ENCODE measurements at places on chromosomes 13 and 19.

GRCh38 chr19:49106648-49107135 lies 7.5 kb upstream of the LIN7B start:
- DNase-seq, result peak; percentile 69

- DNase-seq, result no peak
These were observed 9.9 kb upstream of the ACP7 start for GRCh38 chr19:39074205-39074692.

- DNase-seq, result no peak
These were observed 183.4 kb downstream of the RBM26 start for GRCh38 chr13:79222427-79223205.

GRCh38 chr19:30378701-30379100 lies 6.5 kb downstream of the ZNF536 start:
- no peak for DNase-seq

GRCh38 chr13:91405240-91405639 lies 6.8 kb downstream of the GPC5 start:
- peak; percentile 59 for DNase-seq

GRCh38 chr13:108948251-108948671 lies 318.9 kb downstream of the MYO16 start:
- DNase-seq, result no peak

DNA sequence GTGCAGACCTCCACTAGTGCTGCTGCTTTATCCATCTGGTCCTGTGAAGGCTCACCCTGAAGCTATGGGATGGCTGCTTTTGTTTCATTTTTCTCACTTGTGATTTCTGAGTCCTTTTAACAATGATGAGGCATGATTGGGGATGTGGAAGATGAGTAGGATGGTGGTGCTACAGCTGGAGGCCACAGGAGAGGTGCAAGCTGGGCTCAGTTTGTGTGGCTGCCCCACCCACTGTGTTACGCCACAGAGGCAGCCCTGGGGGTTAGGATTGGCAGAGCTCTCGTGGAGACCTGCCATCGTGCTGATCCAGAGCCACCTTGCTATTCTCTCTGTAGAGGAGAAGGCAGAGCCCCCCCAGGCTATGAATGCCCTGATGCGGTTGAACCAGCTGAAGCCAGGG lies 19.6 kb upstream of the QTRT1 start:
- no peak for DNase-seq

DNA sequence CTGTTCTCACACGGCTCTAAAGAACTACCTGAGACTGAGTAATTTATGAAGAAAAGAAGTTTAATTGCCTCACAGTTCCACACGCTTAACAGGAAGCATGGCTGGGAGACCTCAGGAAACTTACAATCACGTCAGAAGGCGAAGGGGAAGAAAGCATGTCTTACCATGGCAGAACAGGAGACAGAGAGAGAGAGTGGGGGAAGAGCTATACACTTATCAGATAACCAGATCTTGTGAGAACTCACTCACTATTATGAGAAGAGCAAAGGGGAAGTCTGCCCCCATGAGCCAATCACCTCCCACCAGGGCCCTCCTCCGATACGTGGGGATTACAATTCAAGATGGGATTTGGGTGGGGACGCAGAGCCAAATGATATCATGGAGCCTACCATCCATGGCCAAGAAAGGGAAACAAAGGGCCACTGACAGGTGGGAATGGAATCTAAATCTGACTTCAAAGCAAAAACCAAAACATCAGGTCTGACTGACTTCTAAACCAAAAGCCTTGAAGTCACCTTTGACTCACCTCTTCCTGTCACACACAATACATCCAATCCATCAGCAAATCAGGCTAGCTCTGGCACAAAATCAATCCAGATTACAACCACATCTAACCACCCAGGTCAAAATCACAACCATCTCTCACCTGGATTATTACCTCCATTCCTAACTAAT lies 189.7 kb downstream of the ENOX1 start:
- DNase-seq, result no peak

GRCh38 chr19:35720648-35721047 lies 2.8 kb downstream of the KMT2B start:
- no peak for DNase-seq

DNA sequence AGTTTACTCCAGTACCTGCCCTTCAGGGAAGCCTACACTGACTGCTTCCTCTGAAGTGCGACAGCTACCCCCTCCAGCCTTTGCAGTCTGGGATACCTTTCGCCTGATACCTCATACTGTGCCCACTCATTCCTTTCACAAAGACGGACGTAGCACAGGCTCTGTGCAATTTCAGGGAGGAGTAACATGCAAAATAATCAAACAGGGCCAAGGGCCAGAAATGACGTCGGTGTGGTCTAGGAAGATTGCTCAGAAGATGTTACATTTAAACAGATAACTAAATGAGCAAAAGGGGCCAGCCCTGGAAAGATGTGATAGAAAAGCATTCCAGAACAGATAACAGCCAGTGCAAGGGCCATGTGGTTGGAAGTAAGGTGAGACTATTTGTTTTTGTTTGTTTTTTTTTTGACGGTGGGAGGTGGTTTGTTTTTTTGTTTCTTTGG lies 6.6 kb upstream of the DDX39A start:
- no peak for DNase-seq

DNA sequence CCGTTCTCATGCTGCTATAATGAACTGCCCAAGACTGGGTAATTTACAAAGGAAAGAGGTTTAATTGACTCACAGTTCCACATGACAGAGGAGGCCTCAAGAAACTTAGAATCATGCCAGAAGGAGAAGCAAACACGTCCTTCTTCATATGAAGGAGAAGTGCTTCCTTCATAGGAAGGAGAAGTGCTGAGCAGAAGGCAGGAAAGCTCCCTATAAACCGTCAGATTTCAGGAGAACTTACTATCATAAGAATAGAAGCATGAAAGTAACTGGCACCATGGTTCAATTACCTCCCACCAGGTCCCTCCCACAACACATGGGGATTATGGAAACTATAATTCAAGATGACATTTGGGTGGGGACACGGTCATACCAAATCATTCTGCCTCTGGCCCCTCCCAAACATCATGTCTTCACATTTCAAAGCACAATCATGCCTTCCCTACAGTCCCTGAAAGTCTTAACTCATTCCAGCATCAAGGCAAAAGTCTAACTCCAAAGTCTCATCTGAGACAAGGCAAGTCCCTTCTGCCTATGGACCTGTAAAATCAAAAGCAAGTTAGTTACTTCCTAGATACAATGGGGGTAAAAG lies 10.6 kb downstream of the ACOD1 start:
- DNase-seq, result no peak

GRCh38 chr13:65111223-65111622 lies 2118.9 kb downstream of the PCDH9 start:
- no peak for DNase-seq

GRCh38 chr19:30336290-30336689 lies 35.9 kb upstream of the ZNF536 start:
- no peak for DNase-seq

DNA sequence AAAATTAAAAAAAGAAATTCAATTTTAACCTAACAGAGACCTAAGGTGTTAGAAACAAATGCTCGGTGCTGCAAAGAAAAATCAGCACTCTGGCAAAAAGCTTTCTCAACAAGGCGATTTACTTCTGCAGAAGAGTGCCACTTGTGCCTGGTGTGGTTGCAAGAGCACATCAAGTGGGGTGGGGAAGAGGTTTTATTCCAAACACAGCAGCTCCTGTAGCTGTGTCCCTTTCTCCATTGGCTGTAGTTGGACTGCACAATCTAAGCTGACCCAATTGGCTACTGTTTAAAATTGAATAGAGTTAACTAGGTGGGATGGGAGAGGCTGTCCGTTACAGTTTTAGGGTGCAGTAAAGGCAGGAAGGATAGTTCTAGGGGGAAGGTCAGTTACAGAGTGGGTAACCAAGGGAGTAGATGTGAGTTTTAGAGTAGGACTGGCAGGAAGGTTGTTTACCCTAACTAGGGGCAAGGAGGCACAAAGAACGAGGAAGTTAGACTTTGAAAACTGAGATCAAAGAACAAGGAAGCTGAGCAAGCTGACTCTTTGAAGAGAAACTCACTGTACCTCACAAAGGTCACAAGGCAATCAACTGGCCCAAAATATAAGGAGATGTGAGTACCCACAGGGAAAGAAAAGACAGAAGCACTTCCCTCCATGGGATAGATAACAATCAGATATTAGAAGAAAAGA lies 145.7 kb downstream of the LIG4 start:
- DNase-seq, result no peak

GRCh38 chr13:114143806-114144605 lies 11.6 kb upstream of the RASA3 start:
- peak; percentile 85 for DNase-seq

GRCh38 chr13:57725480-57725879 lies 93.9 kb downstream of the PCDH17 start:
- DNase-seq, result no peak

DNA sequence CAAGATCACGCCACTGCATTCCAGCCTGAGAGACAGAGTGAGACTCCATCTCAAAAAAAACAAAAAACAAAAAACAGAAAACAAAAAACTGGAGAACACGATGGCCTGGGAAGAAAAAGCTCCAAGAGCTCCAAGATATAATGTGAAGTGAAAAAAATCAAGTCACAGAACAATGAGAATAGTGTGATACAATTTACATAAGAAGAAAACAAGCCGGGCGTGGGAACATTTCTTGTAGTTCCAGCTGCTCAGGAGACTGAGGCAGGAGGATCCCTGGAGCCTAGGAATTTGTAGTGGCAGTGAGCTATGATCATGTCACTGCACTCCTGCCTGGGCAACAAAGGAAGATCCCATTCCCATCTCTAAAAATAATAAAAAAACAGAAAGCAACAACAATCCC lies 8.5 kb upstream of the LMTK3 start:
- DNase-seq, result no peak

DNA sequence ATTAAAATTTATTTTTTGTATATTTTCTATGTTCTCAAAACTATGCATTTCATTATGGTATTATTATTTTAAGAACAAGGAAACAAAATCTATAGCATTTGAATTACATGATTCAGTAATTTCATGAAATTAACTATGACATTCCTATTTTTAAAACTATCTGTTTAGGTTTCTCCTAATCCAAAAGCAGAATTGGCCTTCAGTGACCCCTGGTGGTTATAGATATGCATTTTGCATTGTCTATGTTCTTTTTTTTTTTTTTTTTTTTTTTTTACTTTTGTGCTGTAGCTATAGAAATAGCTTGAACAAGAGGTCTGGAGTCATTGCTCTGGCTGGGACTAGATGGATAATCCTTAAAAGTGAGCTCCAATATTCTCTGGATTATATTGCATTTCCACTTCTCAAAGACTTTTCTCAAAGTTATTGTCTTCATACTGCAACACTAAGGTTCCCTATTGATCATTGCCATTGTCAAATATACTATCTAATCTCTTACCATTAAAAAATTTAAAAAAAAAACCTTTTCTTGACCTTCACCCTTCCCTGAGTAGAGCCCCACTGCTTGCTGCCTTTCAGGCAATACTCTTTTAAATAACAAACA lies 15.9 kb upstream of the DNAJC3 start:
- DNase-seq, result peak; percentile 52

GRCh38 chr13:27534981-27535380 lies 84.6 kb upstream of the MTIF3 start:
- no peak for DNase-seq

DNA sequence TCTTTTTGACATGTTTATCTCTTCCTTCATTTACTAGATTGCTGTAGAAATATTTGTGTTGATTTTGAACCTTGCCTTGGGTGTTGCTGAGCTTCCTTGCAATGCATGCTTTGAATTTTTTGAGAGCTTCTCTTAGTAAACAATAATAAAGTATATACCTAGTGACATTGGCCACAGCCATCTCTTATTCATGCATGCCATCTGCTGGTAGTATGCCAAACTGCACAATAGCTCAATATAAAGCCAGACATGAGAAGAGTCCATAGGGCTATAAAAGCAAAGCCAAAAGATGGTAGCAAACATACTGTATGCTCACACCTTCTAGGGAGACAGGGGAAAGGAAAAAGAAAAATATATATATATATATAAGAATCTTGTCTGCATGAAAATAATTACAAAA lies 18.9 kb upstream of the ZSCAN5A start:
- DNase-seq, result peak; percentile 63

DNA sequence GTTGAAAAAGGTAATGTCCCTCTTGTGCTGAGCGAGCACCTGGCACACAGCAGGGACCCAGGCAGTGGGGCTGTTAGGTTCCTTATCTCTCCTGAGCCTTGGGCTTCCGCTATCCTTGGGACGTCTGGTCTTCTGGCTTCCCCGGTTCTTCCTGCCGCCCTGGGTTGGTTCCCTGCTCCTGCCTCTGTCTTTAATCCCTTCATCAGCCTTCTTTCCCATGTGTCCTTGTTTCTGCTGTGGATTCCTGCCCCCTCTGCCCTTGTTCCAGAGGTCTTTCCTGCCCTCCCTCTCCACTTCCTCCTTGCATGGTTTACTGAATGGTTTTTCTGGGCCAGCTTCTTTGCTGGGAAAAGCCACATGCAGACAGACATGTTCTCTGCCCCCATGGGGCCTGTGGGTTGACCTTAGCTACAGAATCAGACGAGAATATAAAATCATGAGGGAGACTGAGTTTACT lies 2.6 kb downstream of the EPN1 start:
- peak; percentile 32 for DNase-seq

GRCh38 chr13:89097994-89098393 lies 1426.8 kb downstream of the SLITRK5 start:
- no peak for DNase-seq

GRCh38 chr13:96527497-96527896 lies 437.6 kb downstream of the HS6ST3 start:
- no peak for DNase-seq

- no peak for DNase-seq
These were observed 390.7 kb downstream of the LIG4 start for GRCh38 chr13:107824635-107825034.

DNA sequence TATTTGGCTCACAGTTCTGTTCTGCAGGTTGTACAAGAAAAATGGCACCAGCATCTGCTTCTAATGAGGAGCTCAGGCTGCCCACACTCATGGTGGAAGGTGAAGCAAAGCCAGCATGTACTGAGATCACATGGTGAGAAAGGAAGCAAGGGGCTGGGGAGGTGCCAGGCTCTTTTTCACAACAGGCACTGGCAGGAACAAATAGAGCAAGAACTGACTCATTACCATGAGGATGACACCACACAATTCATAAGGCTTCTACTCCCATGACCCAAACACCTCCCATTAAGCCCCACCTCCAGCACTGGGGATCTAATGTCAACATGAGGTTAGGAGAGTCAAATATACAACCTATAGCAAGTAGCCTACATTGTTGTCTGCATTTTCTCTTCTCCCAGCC lies 522.6 kb downstream of the RFC3 start:
- no peak for DNase-seq

- DNase-seq, result no peak
These were observed 13.8 kb downstream of the TGFB1 start for GRCh38 chr19:41339936-41340335.

DNA sequence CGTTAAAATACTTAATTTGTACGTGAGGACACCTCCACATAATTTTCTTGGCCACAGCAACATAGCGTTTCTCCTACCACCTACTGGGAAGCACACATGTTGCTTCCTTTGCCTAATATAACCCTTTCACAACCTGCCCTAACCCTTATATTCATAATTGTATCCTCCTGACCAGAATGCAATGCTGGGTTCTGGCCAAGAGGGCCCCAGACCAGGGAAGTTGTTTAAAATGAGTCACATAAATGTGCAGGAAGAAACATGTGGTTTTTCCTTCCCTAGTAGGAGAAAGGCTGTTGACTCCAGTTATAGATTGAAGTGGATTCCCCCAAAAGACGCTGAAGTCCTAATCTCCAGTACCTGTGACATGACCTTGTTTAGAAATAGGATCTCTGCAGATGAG lies 187.3 kb downstream of the NUFIP1 start:
- no peak for DNase-seq
